Lung microvascular endothelial cell (primary cell): ENCODE measurements at places on chromosomes 5 and 9. TPM values are rescaled to one million over a fixed set of nuclear protein-coding genes. Genes with fewer than 3 reads are reported as not detected.
A peak's percentile ranks its signal among the peaks of the same experiment; 100 is the strongest.

DNA sequence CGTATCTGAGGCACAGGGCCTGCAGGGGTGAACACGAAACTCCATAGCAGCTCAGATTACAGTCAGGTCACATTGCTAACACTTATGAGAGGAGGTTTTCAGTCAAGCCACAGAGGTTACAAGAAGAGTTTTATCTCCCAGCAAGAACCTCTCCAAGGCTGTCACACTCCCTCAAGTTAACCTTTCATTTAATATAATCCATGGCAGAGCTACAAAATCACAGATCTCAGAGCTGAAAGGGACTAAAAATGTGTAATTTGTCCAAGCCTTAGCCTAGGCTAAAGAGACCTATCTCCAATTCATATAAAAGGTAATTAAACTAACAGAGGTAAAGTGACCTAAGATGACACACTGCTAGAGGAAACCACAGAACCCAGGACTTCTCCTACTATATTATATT, 57.2 kb downstream of the MLANA start:
- no peak for DNase-seq

GRCh38 chr9:124198331-124198730, 59.4 kb upstream of the NEK6 start:
- no peak for DNase-seq

GRCh38 chr5:30156156-30156555, 1037.3 kb upstream of the CDH6 start:
- DNase-seq: no peak

GRCh38 chr5:16883806-16884205, 52.3 kb downstream of the MYO10 start:
- no peak for DNase-seq

- no peak for DNase-seq
These were observed 69.9 kb downstream of the INSYN2B start for GRCh38 chr5:169910393-169910792.

DNA sequence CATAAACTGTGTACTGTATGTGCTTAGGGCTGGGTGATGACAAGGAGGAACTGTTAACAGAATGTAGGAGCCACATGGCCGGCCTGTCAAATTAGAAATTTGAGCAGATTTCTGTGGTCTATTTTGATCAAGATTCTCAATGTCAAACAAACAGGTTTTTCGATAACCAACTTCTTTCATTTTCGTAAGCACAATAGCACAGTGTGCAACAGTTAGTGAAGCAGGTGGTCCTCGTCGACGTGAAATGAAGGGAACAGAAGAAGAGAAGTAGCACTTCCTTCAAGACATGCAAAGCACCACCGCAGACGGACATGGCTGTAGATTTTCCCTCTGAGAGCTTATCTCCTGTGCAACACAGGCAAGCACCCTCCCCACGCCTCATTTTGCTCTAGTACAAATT, 252.1 kb downstream of the CRB2 start:
- DNase-seq: no peak

DNA sequence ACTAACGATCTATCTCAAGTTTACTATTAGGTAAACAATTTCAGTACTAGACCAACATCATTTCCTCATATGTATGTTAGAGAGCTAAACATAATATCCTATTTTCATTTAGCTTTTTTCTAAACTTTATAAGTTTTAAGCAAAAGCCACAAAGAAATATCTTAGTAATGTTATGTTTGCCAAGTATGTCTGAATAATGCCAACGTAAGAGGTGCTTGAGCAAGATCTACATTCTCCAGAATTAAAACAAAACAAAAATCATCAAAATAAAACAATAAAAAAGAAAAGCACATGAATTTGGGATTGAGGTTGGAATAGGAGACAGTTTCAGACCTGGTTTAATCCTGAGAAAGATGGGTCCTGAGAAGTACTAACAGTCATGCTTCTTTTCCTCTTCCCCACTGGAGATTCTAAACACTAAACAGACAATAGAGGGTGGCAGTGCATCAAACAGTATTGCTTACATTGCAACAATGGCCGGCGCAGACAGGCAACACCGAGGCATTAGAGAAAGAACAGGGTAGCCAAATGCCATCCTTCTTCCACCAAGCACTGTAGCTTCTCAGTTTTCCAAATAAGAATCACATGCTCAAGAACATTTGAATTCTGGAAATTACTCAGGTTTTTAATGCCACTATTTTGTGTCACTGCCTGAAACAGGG, 33.6 kb downstream of the CSNK1A1 start:
- DNase-seq: peak; percentile 28

DNA sequence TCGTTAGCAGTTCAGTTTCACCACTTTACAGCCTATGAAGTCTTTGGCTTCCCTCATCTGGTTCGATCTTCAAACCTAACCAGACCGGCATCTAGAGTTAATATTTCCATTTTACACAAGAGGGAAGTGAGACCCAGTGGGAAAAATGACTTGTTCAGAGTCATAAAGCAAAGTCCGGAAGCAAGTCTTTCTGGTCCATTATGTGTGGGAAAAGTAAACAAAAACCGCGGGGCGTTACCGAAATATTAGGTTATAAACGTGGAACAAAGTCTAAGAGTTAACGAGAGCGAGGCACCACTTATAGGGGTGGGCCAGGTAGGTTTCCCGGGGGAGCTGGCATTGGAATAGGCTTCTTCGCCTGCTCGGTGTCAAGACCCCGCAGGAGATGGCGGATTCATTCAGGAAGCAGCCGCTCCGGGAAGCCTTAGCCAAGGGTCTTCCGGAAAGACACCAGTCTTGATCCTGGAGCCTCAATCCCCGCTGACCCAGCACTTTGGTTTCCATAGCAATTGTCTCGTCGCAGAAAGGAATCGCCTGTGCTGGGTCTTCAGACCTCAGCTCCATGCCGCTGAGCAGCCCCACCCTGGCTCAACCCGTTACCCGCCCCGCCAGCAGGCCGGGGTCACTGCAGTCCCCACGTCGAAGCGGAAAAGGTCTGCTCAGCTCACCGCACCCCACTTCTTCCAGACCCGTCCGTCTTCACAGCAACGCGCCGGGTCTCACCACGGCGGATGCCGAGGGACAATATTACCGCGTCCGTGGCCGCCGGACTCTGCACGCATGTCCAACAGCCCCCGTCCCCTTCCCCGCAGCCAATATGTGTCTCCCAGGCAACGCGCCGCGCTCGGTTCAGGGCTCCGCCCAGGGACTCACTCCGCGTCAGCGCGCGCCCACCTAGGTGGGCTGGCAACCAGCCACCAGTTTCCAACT, at the start of gene C5orf52:
Gene C5orf52, plus strand, starts transcription at position 872 of the 930 bp plus-strand sequence. CDS start 82 bp downstream, outside the sequence.
- DNase-seq: peak; percentile 53

- no peak for DNase-seq
These were observed 5.3 kb upstream of the OTP start for GRCh38 chr5:77643654-77644370.

GRCh38 chr5:96922499-96923244, 13.2 kb upstream of the LNPEP start:
- no peak for DNase-seq

DNA sequence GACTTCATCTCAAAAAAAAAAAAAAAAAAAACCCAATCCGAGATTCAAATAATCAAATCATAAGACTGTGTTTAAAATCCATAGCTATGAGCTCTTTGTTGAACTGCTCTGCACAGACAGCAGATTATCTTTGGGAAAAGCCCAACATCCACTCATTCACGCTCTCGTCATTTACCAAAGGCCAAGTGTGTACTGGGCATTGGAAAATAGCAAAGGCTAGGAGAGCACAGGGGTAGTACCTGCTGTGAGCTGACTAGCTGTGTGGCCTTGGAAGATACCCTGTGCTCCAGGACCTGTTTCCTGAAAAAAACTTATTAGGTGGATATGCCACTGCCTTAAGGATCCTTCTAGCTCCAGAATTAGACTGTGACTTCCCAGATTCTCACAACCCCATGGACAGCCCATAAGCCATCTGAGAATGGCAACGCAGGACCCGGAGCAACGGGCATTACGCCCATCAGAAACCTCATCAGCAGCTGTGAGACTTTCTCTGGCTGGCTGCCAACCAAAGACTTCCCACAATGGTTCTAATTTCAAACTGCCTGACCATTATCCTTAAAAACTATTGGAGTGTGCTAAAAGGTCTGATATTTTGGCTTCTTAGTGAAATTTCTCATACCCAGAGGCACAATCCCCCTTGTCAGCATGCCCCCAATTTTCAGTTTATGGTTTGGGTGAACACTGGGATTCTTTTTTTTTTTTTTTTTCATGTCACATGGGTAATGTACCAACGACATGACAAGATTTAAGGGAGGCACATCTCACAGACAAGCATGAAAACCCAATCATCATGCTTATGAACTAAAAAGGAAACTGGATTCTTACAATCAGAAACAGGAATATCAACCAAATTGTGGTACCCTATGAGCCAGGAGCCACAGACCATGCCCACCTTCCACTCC, 16.8 kb downstream of the SERINC5 start:
- peak; percentile 70 for DNase-seq

DNA sequence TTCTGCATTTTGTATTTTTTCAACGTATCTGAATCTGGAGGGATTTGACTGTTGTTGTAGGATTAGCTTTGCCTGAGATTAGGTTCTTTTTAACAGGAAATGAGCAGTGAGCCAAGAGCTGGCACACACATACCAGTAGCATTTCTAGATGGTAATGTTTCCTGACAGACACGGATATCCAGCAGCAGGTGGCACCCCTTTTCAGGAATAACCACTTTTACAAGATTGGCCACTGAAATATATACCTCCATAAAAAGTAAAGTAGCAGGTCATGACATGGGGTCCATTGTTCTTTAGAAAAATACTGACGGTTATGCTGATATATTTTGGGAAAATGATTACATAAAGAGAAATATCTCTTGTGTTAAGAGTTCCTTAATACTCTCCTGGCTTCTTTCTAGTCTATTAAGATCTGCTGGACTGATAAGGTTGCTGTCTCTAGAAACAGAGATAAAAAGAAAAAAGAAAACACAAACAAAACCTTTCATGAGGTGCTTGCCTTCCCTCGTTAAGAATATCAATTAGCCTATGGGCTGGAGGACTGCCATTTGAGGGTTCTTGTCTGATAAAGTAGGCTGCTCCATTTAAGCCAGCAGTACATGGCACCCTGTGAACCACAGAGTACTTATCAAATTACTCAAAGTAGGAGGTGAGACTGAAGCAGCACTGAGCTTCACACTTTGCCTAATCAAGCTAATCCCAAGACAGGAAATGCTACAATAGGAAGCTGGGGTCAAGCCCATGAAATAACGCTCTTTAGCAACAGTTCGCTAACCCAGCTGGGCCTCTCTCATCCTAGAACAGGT, 101.6 kb upstream of the PCA3 start:
- DNase-seq: peak; percentile 53

DNA sequence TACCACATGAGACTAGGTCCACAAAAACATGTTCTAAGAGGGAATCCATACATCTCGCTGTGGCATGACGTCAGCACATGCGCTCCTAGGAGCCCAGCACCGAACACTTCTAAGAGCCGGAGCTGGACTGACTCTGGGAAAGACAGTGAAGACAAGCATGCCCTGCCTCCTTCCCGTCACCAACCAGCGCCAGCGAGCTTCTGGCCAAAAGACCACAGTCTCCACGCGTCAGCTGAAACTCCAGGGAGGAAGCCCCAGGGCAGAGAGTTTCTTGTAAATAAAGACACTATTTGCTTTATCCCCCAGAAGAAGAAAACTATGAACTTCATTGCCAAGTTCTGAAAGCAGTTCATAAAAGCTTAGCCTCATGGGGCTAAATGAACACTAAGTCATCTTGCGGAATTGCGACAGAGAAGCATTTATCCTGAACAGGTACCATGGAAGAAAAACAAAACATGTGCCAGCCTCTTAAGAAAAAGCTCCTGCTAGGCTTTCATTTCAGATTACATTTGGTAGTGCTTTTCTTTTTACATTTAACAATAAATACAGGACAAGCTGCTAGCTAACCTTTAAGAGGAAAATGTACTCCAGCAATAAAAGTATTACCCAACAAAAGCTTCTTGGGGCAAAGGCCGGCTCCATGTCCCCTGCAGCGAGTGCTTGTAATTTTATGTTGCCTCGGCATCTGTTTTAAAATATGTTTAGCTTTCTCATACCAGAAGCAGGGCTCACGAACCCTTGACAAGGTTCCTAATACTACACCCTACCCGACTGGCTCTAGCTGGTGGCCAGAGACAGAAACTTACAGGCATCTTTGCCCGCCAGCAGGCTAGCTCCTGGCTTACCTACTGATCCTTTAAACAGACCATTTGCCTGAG, 96.5 kb downstream of the PRRT1B start:
- no peak for DNase-seq

GRCh38 chr5:177588413-177588909, 3.5 kb upstream of the TMED9 start:
- no peak for DNase-seq

GRCh38 chr5:37506241-37506640, 127.1 kb downstream of the WDR70 start:
- no peak for DNase-seq

Gene SH3RF2
- total RNA-seq: 0.22 TPM in 1 of 2 replicates, not detected in the other

Gene ARHGEF39
- under 0.01 and 0.44 TPM in 2 replicates for total RNA-seq

Gene DMRT3
- not detected in 2 replicates for total RNA-seq

Gene PPIC
- 34.9 and 59.9 TPM in 2 replicates for total RNA-seq

Gene SPAAR
- 1.8 and 3.5 TPM in 2 replicates for total RNA-seq

Gene TUSC1
- total RNA-seq: 7.0 and 9.1 TPM in 2 replicates

Gene PITX1
- under 0.01 TPM in 1 of 2 replicates, not detected in the other for total RNA-seq

Gene MRPL36
- 42.1 and 54.2 TPM in 2 replicates for total RNA-seq
